ENCODE measurements at places on chromosomes 4 and X.

DNA sequence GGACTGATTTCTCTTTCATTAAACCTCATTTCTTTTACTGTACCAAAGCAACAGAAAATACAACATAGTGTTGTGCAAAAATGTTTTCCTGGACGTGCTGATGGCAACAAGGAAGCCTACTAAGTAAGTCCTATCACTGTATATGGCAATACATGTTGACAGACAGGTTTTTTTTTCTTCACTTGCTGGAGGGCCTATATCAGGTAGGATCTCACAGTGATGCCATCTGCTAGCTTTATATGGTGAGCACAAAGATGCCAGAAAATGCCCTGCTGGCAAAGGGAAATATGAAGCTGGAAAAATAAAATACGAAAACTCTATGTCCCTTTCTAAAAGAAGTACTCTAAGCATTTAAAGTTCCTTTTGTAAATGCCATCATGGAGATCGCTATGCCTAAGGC is 119.0 kb upstream of the PDLIM3 start:
- DNase-seq: no peak

DNA sequence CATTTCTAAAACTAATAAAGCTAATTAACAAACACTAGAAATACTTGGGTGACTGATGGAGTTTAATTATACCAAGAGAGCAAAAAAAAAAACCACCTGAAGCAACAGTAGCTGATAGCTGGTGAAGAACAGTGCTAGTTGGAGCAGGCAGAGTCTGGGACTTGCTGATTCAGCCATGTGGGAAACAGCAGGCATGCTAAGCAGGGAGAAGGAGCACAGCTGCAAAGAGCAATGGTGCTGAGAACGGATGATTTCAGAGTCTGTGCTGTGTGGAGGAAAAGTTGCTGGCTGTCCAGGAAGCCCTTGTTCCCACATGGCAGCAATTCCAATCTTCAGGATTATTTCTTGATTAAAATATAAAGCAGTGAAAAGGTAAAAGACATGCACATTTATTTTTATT is 68.8 kb downstream of the NPY1R start:
- DNase-seq: no peak

- DNase-seq: no peak
Observed at GRCh38 chr4:86831262-86832130, 17.7 kb downstream of the SLC10A6 start.

DNA sequence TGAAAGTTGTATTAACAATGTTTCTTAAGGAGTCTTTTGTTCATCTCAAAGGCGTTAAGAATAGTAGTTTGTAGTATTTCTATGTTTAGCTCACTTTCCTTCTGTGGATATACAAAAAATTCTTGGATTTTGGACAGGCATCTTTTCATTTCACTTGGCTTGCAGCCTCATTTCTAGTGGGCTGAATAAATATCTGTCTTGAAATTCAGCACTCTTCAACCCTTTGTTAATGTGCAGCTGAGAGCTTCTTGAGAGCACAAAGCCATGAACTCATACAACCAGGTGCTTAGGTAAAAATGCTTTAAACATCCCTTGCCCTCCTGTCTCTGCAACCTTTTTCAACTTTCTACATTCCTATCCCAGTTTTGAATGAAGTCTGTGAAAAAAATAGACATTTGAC is 1003.2 kb downstream of the C4orf33 start:
- no peak for DNase-seq

DNA sequence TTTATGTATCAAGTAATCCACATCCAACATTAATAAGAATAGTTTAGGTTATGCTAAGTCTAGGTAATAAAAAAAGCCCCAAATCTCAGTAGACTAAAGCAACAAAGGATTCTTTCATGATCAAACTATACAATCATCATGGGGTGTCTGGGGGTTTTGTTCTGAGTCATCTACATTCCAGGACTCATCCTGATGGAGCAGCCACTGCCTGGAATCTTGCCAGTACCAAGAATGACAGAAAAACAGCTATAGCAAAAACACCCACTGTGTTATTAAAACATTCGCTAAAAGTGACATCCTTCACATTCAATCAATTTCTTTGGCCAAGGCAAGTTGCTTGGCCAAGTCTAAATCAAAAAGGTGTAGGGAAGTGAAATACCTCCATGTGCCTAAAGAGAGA is 3.9 kb upstream of the ARHGEF38 start:
- no peak for DNase-seq

GRCh38 chrX:129797251-129797906 is 17.6 kb downstream of the SASH3 start:
- no peak for DNase-seq

DNA sequence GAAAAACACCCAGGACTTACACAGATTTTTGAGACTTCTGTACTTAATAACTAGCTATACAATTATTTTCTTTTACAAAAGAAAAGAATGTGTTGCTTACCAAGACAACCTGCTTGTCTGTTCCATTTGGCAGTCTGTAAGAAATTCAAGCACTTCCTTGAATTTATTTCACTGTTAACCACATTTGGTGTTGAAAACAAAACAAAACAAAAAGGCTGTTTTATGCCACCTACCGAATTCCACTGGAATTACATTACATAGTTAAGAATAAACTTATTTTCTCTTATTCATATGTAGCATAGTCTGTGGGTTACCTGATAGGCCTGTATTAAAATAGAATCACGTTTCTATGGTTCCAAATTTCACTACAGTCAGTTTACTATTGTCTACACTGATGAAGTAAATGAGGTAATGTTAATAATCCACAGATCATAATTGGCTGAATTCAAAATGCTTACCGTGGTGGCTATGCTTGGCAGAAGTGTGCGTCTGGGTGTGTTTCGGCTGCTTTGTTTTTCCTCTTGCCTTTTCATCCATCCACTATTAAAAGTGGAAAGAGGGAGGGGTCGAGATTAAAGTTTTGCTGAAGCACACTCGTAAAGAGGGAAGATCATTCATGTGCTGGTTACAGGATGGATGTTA is at the start of gene TLR1:
Gene TLR1, minus strand, starts transcription at position 138 of the 642 bp plus-strand sequence. CDS start 5,960 bp downstream, outside the sequence.
- no peak for DNase-seq

DNA sequence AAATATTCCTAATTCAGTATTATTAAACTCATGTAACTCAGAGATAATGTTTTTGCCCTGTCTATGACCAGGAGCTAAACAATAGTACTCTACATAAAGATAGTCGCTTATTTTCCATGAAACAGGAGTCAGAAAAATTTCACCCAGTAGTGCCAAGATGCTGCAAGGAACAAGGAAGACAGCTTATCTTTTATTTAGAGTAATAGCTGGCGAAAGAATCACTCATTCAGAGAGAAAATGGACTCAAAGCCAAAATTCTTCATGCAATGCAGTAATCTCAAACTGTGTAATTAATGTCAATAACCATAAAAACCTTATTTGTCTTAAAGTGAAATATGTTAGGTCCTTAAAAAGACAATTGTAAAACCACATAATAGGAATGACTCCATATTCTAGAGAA is 477.8 kb downstream of the ANKRD50 start:
- no peak for DNase-seq

GRCh38 chrX:108268434-108269080 is 169.7 kb downstream of the COL4A6 start:
- DNase-seq: no peak

GRCh38 chrX:97234471-97235081 is 350.9 kb downstream of the RPA4 start:
- DNase-seq: no peak

DNA sequence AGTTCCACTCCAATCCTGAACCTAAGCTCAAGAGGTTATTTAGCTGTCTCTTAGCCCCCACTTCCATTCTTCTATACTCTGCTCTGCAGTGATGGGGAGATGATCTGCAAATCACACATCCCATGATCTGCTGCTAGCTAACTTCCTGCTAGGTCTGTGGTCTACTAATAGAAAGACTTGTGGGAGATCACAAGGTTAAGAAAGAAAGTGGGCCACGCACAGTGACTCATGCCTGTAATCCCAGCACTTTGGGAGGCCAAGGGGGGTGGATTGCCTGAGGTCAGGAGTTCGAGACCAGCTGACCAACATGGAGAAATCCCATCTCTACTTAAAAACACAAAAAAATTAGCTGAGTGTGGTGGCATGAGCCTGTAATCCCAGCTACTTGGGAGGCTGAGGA is 471.1 kb upstream of the NWD2 start:
- no peak for DNase-seq

DNA sequence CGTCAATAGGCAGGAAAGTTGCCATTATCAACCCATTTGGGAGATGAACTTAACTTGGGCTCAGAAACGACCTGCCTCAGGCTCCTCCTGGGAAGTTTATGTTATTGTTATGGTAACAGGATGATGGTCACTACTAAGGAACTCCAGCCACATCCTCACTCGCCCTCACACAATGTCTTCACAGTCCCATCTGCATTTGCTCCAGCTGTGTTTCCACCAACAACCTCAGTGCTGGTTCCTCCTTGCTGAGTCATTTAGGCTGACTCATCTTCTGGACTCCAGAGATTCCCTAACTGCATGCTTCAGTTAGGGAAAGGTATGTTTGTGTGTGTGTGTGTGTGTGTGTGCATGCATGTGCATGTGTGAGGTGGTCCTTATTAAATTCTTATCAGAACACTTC is 293.4 kb upstream of the BOD1L1 start:
- no peak for DNase-seq

DNA sequence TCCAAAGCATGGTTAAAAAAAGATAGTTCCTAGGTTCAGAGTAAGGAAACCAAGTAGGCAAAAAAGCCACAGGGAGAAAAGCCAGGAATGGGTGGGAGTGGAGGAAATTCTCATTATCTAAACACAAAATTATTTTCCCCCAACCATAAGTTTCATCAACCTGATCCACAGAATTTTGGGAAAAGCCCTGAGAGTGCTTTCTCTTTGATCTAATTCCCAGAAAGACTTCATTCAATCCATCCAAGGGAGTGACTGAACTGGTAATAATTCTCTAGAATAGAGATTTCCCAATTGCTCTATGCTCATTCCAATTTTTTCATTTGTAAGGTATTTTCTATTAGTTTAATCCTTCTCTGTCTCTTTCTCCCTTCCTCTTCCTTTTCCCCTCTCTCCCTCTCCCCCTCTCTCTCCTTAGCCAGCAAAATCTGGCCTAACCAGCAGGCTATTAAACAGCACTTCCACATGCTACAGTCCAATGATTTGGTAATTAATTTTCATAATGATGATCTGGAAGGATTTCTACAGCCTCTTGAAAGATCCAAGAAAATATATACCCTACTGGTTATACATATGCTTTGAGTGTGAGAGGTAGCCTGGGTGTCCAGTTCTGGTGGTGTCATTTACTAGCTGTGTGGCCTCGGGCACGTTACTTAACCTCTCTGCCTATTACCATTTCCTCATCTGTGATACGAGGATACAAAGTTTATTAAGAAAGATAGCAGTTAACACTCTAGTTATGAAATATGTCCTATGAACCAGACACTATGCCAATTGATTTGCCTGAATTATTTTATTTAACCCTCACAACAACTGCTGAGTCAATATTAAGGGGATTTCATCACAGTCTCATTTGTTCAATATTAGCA is 251.5 kb upstream of the RASGEF1B start:
- no peak for DNase-seq

GRCh38 chrX:99172958-99173357 is 1237.1 kb downstream of the PCDH19 start:
- no peak for DNase-seq

DNA sequence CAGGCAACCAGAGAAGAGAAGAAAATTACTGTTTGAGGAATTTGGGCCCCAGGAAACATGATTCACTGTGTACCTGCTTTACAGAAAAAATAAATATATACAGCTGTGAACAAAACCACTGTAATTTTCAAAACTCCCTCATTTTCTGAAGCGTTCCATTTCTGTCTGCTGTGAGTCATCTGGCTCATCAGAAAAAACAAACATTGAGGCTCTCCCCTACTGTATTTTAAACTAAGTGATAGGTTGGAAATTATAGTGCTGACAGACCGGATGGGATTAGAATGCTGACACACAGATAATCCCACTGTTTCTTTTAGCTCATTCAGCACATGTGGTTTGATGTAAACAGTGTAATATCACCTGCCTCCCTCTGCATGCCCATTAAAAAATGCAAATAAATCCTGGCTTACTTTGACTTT is 847.0 kb downstream of the TRIML1 start:
- DNase-seq: no peak

DNA sequence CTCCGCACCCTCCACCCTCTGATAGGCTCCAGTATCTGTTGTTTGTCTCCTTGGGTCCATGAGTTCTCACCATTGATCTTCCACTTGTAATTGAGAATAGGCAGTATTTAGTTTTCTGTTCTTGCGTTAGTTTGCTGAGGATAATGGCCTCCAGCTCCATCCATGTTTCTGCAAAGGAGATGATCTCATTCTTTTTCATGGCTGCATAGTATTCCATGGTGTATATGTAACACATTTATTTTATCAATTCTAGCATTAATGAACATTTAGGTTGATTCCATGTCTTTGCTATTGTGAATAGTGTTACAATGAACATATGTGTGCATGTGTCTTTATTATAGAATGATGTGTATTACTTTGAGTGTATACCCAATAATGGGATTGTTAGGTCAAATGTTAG is 814.6 kb upstream of the FRG1 start:
- DNase-seq: no peak

DNA sequence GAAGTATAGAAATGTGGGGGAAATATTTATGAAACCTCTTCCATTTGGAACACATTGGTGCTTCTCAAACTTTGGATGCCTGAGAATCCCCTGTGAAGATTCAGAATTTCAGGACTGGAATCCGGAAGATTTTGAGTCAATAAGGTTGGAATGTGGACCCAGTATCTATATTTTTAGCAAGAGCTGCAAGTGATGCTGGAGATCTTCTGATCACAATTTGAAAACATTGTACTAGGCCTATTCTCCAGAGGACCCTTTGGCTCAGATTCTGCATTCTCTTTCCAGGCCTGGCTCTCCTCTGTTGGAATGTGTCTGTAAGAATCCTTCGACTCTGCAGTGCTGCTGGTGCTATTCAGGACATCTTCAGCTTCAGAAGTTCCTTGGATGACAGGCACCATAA is 2.4 kb upstream of the PKD2 start:
- DNase-seq: no peak

DNA sequence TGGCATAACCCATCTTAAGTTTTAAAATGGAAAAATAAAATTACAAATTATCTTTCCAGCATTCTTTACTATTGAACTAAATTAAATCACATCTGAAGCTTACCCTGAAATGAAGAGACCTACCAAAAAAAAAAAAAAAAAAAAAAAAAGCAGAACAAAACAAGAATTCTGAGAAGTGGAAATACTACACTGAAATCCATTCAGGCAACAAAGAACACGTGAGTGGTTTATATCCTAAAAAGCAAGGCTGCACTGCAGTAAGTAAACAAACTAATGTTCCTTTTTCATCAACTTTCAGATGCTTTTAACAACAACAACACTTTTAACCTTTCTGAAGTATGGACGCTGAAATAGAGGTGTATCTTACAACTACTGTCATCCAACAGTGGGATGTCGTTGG is 7.5 kb downstream of the FRYL start:
- no peak for DNase-seq
